ENCODE measurements at places on chromosomes 13 and 19.
A peak's percentile ranks its signal among the peaks of the same experiment; 100 is the strongest.

DNA sequence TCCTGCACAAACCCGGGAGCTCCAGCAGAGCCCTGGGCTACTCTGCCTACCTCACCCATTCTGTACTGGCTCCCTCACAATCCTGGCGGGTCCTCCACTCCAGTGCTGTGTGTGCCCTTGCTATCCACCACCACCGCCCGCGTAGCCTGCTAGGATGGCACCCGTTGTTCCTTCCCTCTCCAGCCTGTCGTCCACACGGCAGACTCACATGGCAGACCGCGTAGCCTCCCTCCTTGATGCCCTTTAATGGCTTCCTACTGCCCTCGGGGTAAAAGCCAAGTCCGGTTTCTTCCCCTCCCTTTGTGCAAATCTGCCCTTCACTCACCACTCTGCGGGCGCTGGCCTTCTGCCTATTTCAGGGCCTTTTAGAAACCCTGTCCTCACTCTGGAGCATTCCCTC, 106.6 kb downstream of the RAB20 start:
- no peak for DNase-seq

DNA sequence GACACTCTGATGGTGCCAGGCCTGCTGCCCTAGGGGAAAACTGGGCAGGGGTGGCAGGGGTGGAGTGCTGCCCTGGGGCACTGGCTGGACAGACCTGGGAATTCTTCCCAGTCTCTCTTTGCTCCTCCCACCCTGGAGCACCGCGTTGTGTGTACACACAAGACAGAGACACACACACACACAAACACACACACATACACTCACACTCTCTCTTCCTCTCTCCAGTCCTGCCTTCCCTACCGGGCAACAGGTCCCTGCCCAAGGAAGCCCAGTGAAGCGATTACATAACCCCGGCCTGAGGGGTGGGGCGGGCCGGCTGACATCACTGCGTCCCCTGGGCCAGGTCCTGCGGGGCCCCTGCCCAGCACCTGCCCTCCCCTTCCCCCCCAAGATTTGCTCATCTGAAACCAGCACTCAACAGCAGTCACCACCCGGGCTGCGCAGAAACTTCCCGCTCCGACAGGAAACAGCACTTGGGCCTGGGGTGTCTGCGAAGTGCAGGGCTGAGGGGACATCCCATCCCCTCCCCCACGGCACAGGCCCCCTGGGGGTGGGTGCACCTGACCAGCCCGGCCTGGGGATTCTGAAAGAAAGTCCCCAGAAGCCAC, 1.2 kb downstream of the MKNK2 start:
- DNase-seq: peak; percentile 76

GRCh38 chr19:3003046-3003445, 25.7 kb downstream of the TLE6 start:
- DNase-seq: no peak

DNA sequence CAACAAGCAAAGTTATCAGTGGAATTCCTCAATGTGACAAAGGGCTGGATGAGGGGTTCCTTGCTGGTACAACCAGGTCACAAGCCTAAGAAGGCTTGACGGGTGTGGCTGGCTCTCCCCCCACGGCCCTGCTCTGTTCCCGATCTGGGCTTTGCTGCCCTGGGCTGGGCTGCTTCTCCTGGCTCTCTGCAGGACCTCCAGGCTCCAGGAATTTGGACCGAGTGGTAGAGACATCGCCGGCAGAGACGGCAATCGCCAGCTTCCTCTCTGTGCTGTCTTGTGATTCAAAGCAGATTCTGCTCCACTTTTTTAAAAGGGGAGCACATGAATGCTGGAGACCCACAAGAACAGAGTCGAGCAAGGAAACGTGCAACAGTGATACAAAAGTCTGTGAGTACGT, at the start of gene SERPINE3:
TSS of gene SERPINE3 (plus strand) at position 338 of the 400 bp plus-strand sequence. CDS start 1,401 bp downstream, outside the sequence.
- no peak for DNase-seq

DNA sequence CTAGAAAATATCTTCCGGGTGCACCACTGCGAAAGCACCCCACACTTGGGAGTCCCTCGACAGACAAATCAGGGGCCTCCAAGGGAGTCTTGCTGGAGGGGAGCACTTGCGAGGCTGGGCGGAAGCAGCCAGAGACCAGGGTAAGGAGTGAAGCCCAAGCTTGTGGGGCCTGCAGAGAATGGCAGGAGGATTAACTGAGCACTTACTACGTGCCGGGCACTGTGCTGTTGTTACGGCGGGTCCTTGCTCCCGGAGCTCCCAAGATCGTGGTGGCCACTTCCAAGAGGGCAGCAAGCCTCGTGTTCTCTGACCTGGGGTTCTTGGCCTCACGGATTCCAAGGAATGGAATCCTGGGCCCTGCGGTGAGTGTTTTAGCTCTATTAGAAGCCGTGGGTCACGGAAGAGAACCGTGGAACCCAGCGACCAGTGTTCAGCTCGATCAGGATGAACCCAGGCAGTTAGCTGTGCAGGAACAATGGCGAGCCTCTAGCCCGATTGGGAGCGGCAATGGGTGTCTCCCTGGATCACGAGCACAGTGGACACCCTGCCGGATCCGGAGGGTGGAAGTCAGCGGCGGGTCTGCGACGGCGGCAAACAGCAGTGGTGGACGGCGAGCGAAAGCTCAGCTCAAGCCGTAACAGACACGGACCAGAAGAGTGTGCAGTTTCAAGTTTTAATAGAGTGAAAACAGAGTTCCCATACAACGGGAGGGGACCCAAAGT, 9.6 kb downstream of the TTYH1 start:
- no peak for DNase-seq

DNA sequence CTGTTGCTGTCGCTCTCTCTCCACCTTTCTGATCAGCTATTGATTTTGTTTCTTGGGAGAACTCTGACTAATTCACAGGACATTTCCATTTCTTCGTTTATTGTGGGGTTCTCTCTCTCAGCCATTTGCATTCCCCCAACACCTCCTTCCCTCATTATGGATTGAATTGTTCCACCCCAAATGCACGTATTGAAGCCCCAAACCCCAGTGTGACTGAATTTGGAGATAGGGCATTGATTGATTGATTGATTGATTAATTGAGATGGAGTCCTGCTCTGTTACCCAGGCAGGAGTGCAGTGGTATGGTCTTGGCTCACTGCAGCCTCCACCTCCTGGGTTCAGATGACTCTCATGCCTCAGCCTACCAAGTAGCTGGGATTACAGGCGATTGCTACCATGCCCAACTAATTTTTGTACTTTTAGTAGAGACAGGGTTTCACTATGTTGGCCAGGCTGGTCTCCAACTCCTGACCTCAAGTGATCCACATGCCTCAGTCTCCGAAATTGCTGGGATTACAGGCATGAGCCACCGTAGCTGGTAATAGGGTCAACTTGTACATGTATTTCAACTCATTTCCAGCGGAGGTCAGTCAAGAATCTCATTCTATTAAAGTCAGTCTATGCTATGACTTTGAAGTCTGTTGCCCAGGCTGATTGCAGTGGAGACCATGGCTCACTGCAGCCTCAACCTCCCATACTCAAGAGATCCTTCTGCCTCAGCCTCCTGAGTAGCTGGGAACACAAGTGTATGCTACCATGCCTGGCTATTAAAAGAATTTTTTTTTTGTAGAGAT, 13.6 kb downstream of the NFILZ start:
- no peak for DNase-seq

GRCh38 chr19:6402837-6403608, 10.1 kb upstream of the GTF2F1 start:
- DNase-seq: no peak

- no peak for DNase-seq
These were observed 14.5 kb downstream of the ARHGEF7 start for GRCh38 chr13:111129465-111130115.

- DNase-seq: peak; percentile 76
These were observed 117.2 kb downstream of the UBL3 start for GRCh38 chr13:29733147-29733611.

GRCh38 chr13:100513987-100514670, 74.5 kb downstream of the GGACT start:
- no peak for DNase-seq

DNA sequence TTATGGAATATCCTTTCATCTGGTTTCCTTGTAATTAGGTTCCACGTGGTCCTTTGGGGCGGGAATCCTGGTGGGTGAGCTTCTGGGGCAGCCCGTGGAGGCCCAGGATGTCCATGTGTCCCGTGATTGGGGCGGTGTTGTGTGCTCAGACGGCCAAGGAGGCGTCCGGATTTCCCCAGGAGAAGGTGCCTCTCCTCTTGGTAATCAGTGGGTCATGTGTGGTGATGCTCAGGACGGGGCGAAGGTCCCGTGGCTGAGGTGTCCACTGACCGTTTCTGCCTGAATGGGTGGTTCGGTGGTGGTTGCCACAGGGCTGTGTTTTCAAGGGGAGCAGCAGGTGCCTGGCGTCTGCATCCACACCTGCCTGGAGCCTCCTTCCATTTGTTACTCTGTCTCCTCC, 52.2 kb upstream of the F7 start:
- no peak for DNase-seq

DNA sequence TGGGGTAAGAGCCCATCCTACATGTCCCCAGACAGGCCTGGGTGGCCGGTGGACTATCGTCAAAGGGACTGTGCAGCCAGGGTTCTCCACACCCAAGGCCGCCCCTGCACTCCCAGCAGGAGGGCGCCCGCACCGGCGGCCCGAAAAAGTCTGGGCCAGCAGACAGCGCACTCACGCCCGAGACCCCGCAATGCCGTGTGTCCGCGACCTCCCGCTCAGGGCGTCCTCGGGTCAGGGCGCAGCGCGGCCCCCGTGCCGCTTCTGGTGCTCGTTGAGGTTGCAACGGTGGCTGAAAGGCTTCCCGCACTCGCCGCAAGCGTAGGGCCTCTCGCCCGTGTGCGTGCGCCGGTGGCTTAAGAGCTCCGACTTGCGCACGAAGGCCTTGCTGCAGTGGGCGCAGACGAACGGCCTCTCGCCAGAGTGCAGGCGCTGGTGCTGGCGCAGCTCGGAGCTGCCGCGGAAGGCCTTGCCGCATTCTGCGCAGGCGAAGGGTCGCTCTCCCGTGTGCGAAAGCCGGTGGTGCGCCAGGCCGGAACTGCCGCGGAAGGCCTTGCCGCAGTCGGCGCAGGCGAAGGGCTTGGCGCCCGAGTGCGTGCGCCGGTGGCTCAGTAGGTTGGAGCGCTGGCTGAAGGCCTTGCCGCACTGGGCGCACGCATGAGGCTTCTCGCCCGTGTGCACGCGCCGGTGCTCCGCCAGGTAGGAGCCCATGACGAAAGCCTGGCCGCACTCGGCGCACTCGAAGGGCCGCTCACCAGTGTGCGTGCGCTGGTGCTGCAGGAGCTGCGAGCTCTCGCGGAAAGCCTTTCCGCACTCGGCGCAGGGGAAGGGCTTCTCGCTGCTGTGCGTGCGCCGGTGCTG, 2.8 kb upstream of the A1BG start:
- no peak for DNase-seq

DNA sequence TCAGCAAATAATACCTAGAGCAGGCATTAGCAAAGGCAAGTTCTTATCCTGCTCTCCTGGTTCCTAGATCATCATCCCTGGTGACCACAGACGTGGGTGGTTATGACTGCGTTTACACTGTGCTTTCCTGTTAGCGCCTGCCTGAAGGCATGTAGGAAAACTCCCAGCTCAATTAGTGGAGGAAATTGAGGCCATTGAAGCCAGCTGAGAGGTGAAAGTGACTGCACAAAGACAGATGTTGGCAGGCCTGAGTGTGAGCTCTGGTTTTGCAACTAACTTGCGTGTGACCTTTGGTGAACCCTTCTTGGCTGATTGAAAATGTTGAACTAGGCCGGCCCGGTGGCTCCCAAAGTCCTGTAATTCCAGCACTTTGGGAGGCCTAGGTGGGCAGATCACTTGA, 17.5 kb upstream of the NWD1 start:
- peak; percentile 36 for DNase-seq

- DNase-seq: peak; percentile 8
These were observed 11.9 kb upstream of the ZNF57 start for GRCh38 chr19:2888731-2889224.

- peak; percentile 90 for DNase-seq
These were observed 3.7 kb downstream of the ANGPTL8 start for GRCh38 chr19:11242864-11243797.

- DNase-seq: no peak
These were observed 203.4 kb upstream of the ZNF536 start for GRCh38 chr19:30168760-30169159.

DNA sequence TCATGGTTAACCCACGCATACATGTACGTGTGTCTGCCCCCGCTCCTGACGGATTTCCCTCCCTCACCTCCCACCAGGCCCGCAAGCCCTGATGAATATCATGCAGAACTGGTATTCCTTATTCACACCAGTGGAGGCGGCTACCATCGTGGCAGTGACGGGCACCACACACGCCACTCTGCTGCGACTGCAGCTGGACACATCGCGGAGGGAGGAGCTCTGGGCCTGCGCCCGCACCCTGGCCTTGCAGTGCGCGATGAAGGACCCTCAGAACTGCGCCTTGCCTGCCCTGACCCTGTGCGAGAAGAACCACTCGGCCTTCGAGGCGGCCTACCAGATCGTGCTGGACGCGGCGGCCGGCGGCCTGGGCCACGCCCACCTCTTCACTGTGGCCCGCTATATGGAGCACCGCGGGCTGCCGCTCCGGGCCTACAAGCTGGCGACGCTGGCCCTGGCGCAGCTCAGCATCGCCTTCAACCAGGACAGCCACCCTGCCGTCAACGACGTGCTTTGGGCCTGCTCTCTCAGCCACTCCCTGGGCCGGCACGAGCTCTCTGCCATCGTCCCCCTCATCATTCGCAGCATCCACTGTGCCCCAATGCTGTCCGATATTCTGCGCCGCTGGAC, 35.0 kb downstream of the ZSWIM4 start:
- no peak for DNase-seq

DNA sequence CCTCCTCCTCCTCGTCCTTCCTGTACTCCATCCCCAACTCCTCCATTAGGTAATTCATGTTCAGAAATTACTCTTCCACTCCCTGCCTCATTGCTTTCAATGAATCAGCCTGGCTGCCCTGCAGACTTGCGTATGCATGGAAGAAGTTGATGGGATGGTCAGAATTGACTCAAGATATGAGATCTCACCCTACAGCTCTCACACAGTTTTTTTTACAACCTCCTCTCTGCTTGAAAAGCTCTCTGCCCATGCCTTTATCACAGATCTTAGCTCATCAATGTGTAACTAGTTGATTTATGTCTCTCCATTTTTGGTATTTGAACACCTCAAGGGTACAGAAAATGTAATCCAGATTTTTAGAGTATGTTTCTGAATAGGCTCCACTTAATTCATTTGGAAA, 506.9 kb downstream of the TBC1D4 start:
- DNase-seq: no peak

- no peak for DNase-seq
These were observed 176.3 kb downstream of the GPC5 start for GRCh38 chr13:91574766-91575165.

- DNase-seq: no peak
These were observed 20.4 kb upstream of the NFIC start for GRCh38 chr19:3345850-3346460.

GRCh38 chr19:4196587-4197148, 14.2 kb downstream of the ANKRD24 start:
- DNase-seq: no peak

GRCh38 chr19:33486936-33487811, 34.4 kb downstream of the PEPD start:
- no peak for DNase-seq

GRCh38 chr13:75869981-75870380, 233.9 kb downstream of the LMO7 start:
- no peak for DNase-seq

DNA sequence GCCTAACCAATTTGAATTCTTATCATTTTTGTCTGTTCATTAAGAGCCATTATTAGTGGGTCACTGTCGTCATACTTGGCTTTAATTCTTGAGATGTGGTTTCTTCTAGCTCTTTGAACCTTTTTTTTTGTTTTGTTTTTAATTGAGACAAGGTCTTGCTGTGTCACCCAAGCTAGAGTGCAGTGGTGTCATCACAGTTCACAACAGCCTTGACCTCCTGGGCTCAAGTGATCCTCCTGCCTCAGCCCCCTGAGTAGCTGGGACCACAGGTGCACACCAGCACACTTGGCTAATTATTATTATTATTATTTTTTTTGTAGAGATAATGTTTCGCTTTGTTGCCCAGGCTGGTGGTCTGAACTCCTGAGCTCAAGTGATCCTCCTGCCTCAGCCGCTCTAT, 25.8 kb upstream of the LDLR start:
- no peak for DNase-seq

Measured in inflammatory macrophage treated with lipopolysaccharide for 4 hours (primary cell).